CD4-positive, alpha-beta T cell treated with Interleukin-1 beta for 1 hour (primary cell): ENCODE measurements at places on chromosomes 11 and 22.
A peak's percentile ranks its signal among the peaks of the same experiment; 100 is the strongest.

DNA sequence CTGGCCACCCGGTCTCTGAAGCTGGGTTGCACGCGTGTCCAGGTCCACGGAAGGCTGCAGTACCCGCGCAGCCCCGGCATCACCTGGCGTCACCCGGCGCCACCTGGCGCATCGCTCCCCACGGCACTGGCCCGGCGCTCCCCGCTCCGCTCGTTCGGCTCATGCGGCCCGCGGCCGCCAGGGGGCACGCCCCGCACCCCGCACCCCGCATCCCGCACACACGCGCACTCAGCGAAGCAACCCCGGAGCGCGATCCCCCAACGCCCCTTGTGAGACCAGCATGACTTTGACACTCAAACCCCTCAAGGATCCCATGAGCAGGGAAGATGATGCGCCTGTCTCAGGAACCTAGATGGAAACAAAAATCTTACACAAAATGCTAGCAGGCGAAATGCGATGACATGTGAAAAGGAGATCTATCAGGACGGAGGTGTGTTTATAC lies 11.9 kb downstream of the B3GNT6 start:
- DNase-seq, result peak; percentile 60

DNA sequence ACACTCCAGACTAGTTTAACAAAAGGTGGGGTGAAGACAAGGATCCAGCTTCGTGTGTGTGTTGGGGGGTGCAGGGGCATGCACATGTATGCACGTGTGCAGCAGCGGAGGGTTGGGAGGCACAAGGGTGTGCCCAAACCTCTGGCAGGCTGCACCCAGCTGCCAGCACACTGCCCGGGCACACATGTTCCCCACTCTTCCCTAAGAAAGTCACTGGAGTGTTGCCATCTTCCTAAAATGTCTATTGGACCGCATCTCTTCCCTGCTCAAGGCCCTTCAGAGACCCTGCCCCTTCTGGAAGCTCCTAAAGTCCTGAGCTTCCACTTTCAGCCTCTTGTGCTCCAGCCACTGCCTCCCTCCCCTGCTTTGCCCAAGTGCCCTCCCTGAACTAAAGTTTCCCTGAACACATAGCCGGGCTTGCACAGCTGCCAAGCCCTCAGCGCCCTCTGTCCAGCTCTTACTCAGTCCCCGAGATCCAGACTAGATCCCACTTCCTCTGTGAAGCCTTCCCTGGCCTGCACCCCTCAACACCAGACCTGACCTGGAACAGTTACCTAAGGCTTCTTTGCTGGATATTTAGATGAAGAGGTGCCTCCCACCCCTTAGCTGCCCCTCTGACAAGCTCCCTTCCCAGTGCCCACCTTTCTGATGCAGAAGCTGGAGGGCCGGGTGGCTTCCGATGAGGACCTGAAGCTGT lies 6.0 kb downstream of the CFL1 start:
- no peak for DNase-seq

GRCh38 chr11:58772329-58773285 lies 40.9 kb upstream of the GLYAT start:
- no peak for DNase-seq

DNA sequence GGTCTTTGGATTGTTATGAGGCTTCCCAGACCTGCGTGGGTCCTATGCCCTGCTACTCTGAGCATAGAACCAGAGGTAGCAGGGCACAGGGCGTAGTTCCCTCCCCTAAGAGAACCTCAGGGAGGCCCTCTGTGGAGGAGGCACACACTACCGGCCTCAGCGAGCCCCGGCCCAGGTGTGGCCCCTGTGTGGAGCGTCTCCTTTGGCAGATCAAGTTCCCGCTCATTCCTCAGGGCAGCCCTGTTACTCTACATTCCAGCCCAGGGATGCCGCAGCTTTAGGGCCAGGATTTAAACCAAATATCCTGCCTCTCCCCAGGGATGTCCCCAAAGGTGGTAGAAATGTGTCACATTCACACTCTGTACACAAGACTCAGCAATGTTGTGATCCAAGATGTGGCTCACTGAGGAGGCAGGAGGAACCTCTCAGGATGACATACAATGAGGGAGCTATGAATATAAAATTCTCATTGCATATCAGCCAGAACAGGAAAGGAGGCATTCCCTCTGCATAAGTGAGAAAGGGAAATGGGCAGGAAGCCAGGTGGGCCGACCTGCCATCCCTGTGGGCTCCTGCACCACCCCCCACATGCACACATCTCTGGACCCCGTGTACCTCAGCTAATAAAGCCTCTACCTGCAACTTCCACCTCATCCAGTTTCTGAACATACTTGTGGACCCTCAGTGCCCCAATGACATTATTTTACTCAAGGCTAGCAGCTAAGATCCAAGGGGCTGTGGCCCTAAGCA lies 131.9 kb upstream of the TEAD1 start:
- DNase-seq, result no peak

DNA sequence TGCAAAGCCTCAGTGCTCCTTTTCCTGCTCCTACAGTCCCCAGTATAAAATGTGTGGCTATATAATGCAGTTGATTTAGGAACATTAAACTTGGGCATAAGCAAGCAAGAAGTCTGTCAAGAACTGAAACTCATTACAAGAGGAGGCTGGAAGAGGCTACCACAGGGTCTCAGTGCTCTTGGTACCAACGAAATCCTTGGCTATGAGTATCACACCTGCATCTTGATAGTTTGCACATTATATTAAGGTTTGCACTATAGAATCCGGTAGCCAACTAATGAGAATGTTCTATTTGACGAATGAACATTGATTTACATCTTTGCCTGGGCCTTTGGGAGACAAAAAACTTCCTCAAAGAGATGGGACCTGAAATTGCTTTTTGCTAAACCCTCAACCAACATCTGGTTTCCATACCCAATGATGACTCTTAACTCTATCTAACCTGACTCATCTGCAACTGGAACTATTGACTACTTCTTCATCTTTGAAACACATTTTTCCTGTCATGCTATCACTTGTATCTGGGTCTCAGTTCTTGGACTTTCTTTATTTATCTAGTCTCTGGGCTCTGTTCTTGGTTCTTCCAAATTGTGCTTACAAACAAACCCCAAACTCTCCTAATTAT lies 207.2 kb upstream of the CTSC start:
- DNase-seq, result no peak

GRCh38 chr11:128026596-128026995 lies 560.8 kb downstream of the ETS1 start:
- peak; percentile 25 for DNase-seq

DNA sequence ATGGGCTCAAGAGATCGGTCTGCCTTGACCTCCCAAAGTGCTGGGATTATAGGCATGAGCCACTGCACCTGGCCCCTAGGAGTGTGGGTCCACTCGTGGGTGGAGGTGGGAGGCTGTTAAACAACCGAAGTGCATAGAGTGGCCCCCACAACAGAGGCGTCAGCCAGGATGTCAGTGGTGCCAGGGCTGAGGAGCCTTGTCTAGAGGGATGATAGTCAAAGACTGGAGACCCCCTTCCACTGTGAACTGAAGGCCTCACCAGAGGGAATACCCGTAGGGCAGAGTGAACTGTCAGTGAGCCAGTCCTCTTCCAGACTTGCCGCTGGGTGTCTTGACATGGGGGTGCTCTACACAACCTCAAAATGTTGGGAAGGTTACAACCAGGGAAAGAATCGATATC lies 38.2 kb downstream of the AP2A2 start:
- DNase-seq, result no peak

DNA sequence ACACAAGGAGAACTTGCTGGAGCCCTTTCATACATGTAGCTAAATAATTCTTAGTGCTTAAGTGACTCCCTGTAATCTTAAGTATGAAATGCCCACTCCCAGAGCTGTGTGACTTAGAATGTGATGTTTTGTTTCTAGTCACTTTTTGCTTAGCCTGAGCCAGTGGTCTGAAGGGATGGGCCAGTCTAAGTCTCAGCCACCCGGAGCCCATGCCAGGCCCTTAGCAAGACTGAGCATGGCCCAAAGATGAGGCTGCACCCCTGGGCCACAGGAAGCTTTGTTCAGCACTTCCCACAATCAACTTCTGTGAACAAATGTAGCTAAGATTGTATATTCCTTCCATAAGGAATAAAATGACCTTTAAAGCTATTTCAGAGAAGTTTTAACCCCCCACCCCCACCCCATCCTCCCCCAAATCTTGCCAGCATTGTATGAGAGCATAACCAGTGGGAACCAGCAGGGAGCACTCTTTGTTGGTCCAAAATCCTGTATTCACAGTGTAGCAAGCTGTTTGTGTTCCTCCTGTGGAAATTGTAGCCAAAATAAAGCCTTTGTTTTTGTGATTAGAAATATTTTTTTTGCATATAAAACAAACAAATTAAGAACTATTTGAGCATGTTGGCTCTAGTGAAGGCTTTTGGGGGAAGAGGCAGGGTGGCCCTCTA lies 73.8 kb upstream of the GAL start:
- no peak for DNase-seq

DNA sequence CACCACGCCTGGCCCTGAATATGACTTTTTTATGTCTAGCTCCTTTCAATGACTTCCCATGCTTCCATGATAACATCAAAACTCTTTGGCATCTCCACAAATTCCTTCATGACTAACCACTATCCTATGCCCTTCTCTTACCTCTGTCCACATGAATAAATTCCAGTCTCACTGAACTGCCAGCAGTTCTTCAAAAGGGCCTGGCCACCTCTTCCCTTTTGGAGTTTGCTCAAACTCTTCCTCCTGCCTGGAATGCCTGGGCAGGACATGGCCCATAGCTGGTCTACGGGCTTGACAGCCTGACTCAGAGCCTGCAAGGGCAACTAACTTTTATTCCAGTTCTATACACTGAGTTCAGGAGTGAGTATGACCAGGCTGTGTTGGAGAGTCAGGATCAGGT lies 41.8 kb upstream of the ZBTB16 start:
- no peak for DNase-seq

- DNase-seq, result no peak
These were observed 4.9 kb downstream of the MRGPRX1 start for GRCh38 chr11:18934195-18934814.

- DNase-seq, result no peak
These were observed 105.1 kb downstream of the FANCF start for GRCh38 chr11:22520521-22520920.

DNA sequence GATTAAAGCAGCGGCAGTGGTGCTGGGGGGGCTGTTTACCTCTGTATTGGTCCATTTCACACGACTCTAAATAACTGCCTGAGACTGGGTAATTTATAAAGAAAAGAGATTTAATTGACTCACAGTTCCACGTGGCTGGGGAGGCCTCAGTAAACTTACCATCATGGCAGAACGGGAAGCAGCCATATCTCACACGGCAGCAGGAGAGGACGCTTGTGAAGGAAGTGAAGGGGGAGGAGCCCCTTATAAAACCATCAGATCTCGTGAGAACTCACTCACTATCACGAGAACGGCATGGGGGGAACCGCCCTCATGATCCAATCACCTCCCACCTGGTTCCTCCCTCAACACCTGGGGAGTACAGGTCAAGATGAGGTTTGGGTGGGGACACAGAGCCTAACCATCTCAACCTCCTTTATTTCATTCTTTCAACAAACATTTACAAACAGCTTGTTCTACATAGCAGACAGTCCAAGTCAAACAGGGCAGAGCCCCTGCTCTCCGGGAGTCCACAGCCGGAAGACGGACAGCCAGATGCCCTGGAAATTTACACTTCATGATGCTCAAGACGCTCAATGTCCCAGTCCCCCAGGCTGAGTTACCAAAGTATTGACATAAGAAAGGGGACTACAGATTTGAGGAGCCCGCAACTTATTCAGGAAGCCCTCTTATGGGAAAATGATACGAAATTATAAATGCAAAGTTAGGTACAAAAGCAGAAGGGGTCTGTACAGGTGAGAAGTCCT lies 26.3 kb upstream of the HMGXB4 start:
- no peak for DNase-seq

DNA sequence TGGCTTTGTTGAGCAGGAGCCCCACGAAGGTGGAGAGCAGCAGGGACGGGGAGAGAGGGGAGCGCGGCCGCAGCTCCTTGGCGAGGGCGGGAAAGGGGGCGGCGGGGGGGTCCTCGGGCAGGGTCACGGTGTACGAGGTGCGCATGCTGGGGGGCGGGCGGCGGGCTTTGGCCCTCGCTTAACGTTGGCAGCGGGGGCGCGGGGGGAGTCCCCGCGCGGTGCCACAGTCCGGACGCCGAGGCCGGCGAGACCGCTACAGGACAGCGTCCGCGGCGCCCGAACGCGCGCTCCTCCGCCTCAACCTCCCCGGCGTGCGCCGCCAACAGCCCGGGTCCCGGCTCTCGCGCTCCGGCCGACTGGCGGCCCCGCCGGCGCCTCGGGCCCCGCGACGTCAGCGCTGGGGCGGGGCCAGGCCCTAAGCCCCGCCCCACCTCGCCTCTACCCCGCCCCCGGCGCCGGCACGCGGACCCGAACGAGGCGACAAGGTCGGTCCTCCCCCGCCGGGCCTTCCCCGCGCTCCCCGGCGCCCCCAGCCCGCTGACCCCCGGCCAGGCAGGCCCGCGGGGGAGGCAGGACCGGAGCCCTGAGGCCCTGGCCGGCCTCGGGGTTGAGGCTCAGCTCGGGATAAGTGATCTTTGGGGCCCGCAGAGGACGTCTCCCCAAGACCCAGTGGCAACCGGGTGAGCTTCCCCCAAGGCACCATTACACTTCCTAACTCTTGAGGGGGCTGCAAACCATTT lies 17.5 kb downstream of the USP2 start:
- DNase-seq, result peak; percentile 67

DNA sequence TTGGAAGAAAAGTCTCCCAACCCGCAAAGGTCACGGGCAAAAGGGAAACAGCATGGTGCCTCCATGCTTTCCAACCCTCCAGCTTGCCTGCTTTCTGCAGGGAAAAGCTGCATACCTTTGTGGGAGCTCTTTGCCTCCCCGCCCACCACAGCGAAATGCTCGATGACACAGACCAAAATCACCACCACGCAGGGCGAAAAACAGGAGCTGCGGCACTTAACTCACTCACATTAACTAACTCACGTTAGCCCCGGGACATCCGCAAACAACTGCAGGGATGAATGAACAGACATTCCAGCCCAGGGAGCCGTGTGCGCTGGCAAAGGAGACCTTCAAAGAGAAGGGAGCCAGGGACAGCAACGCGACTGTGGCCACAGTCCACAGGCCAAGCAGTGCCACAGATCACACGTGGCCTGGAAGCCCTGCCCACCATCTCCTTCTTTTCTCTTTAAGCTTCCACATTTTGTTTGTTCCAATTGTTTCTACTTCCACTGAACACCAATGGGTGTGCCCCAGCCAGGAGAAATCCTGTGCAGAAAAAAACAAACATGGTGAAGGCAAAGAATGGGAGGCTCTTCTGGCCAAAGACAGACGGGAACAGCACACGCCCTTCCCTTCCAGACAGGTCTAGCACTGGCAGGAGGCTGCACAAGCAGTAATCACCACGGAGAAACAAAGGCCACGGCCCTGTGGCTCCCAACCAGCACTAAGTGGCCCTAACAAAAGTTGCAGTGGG lies 39.3 kb downstream of the DUSP8 start:
- no peak for DNase-seq

GRCh38 chr11:35802221-35802620 lies 139.6 kb downstream of the TRIM44 start:
- no peak for DNase-seq

DNA sequence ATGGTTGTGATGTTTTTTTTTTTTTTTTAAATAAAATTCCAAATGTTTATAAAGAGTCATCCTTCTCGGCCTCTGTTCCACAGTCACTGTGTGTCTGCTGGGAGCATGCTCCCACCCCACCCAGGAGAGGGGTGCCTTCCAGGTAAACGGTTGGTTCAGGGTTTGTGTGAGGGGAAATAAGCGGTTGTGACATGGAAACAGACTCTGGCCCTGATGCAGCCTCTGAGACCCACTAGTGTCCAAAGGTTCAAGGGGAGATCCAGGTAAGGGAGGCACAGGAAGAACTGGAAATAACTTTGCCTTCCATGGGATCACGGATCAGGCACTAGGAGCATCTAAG lies 6.0 kb upstream of the GAS2L1 start:
- DNase-seq, result no peak

- DNase-seq, result no peak
These were observed 706.9 kb downstream of the METTL15 start for GRCh38 chr11:28815110-28815509.

GRCh38 chr11:93895106-93895862 lies 44.9 kb upstream of the VSTM5 start:
- DNase-seq, result peak; percentile 14
